ENCODE measurements at places on chromosomes 2 and 18. TPM values are rescaled to one million over a fixed set of nuclear protein-coding genes. Genes with fewer than 3 reads are reported as not detected.

DNA sequence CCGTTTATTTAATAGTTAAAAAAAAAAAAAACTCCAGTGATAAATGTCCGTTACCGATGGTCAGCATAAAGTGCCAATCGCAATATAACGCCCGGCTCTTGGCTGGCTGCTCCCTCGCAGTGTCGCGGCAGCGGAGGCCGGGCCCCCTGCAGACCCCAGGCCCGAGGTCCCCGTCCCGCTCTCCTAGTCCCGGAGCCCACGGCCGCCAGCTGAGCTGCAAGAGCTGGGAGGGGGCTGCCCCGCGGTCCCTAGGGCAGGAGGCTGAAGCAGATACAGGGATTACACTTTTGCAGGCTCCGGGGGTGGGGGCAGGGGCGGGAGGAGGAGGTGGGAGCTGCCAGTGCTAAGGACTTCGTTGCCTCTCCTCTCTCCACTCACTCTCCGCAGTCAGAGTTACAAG lies 6.9 kb downstream of the OSR1 start:
- DNase-seq: no peak

DNA sequence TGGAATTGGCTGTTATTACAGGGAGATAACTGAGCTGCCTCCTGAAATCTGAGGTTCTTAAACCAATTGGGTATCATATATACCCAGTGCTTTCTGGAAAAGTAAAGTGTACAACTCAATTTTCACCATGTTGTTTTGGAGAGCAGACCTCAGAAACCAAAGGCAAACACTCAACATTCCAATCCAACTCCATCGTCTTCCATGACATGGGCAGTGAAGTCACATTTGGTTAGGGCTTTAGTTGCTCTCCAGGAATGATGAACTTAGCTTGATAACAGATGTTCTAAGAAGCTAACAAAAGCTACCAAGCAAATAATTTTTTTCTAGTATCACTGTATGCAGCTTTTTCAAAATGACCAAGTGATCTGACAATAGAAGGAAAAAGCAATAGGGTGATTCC lies 107.0 kb upstream of the SLC35G4 start:
- no peak for DNase-seq

- peak; percentile 61 for DNase-seq
Measured at GRCh38 chr2:88307817-88308216, 137.7 kb downstream of the THNSL2 start.

The MOGAT1 gene
- not detected for total RNA-seq

The DAW1 gene
- total RNA-seq: 5.4 TPM

GRCh38 chr2:202721621-202722020 lies 86.9 kb downstream of the FAM117B start:
- no peak for DNase-seq

The FBXO48 gene
- 1.2 TPM for total RNA-seq

The HNMT gene
- 44.6 TPM for total RNA-seq

Measured in Caco-2 (cell line).